Ovary (tissue), 10 donors: ENCODE measurements at places on chromosomes 4 and X. TPM values are rescaled to one million over a fixed set of nuclear protein-coding genes. Genes with fewer than 3 reads are reported as not detected.

GRCh38 chr4:154727540-154727939, 16.3 kb upstream of the LRAT start:
- no peak for DNase-seq
- H3K4me1 ChIP-seq: no peaks in the 10 kb centered on the region
- H3K4me3 ChIP-seq: no peak overlapping the region
- no peaks in the 10 kb centered on the region for H3K36me3 ChIP-seq

GRCh38 chrX:151687635-151688034, 7.6 kb upstream of the PRRG3 start:
- no peak for DNase-seq
- H3K36me3 ChIP-seq: no peaks in the 10 kb centered on the region
- H3K27me3 ChIP-seq: no peaks in the 10 kb centered on the region

DNA sequence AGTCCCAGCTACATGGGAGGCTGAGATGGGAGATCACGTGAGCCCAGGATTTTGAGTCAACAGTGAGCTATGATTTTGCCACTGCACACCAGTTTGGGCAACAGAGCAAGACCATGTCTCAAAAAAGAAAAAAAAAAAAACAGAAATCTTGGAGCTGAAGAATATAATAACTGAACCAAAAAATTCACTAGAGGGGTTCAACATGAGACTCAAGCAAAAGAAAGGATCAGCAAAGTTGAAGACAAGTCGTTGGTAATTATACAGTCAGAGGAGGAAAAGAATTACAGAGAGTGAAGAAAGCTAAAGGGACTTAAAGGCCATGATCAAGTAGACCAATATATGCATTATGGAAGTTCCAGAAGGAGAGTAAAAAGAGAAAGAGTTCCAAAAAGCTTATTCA, 26.9 kb downstream of the SHROOM4 start:
- H3K4me1 ChIP-seq: no peaks in the 10 kb centered on the region
- H3K4me3 ChIP-seq: no peak overlapping the region
- no peak overlapping the region for H3K27ac ChIP-seq
- no peaks in the 10 kb centered on the region for H3K27me3 ChIP-seq

Gene CPXCR1
- polyA plus RNA-seq: not detected

Gene LAMTOR3
- polyA plus RNA-seq: 47.7 TPM
